Activated CD4-positive, CD25-positive, alpha-beta regulatory T cell treated with anti-CD3 and anti-CD28 coated beads, Interleukin-2, amount 50 U/mL, for 72 hours (primary cell): ENCODE measurements at places on chromosomes 7 and 10.

GRCh38 chr10:45379891-45380540 lies 6.0 kb downstream of the ALOX5 start:
- DNase-seq = no peak

DNA sequence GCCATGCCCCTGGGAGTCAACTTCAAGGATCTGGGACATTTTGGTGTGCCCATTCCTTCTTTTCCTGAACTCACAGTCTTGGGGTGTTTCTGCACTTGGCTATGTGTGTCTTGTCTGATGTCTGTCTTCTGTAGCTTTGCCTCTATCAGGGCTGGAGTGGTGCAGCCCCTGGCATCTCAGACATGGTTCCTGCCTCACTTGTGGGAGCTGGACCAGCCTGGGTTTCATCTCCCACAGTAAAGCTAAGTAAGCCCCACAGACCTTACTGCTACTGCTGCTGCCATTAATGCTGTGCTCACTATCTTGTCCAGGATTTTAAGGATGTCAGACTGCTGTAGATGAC lies 59.0 kb downstream of the ADCYAP1R1 start:
- DNase-seq = no peak

DNA sequence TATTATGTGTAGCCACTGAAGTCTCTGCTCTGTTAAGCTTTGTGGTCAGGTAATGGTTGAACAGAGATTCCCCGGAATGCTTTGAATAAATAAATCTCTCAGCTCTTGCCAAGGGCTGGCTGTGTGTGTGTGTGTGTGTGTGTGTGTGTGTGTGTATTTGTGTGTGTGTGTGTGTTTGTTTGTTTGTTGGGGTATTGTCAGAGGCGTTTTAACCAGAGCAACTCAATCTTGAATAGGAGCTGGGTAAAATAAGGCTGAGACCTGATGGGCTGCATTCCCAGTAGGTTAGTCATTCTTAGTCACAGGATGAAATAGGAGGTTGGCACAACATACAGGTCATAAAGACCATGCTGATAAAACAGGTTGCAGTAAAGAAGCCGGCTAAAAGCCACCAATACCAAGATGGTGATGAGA lies 256.2 kb upstream of the CACNA2D1 start:
- DNase-seq = no peak

DNA sequence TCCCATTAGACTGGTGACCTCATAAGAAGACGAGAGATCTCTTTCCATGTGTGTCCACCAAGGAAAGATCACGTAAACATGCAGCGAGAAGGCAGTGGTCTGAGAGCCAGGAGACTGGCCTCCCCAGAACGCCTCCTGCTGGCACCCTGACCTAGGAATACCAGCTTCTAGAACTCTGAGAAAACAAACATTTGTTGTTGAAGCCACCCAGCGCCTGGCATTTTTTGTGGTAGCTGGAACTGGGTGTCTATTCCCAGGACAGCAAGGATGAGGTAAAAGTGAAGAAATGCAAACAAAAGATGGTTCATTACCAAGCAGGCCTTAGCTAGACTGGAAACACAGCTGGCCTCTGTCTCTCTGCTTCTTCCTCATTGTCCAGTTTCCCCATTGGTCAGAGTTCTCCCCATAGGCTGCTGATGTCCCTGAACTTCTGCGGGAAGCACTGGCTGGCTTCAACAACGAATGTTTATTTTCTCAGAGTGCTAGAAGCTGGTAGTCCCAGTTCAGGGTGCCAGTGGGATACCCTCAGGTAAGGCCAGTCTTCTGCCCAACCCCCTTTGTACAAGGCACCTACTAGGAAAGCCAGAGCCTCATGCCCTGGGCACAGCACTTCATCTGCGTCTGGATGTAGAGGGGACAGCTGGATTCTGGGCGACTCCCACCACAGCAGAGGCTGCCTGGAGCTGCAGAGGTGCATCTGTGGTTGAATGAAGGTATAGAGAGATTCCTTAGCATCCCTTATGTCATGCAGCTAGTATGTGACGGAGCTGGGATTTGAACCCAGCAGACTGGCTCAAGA lies 304.9 kb downstream of the TCERG1L start:
- no peak for DNase-seq

GRCh38 chr10:61477451-61477850 lies 24.3 kb upstream of the TMEM26 start:
- DNase-seq = no peak

DNA sequence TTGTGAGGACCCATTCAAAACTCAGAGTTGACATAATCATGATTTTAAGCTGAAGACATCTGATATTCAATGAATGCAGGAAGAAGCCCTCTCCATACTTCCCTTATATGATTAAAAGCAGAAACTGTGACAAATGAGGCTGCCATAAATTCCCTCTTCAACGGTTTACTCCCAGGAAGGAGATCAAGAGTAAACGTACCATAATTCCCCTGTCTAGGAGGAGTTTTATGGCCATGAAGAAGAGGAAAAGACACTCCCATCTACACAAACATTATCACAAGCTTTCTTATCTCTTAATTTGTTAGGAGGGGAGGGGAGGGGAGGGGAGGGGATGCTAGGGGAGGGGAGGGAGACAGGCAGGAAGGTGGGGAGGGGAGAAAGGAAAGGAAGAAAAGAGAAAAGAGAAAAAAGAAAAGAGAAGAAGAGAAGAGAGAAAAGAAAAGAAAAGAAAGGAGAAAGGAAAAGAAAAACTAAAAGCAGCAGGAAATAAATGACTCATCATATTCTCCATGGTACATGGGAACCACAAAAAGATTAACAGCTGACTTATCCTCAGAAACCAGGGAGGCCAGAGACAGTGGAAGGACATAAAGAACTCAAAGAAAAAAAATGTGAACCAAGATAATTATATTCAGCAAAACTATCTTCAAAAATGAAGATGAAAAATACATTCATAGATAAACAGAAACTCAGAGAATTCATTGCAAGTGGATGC lies 121.6 kb downstream of the ALOX5 start:
- DNase-seq = no peak

GRCh38 chr7:155509359-155509724 lies 37.0 kb downstream of the CNPY1 start:
- DNase-seq = no peak

DNA sequence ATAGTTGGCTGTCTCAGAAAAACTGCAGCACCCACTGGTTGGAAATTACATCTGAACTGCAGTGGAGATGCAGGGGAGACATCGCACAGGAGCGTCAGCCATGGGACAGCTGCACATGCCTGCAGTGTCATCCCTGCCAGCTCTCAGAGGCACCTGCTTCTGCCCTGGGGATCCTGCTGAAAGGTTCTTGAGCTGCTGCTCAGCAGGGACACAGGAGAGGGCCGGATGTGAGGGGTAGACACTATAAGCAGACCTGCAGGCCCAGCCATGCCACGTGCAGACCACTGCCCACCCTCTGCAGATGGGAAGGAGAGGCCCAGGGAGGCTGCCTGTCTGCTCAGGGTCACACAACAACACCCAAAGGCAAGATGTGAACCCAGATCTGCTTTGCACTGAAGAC lies 601.4 kb downstream of the DNAJB6 start:
- no peak for DNase-seq

GRCh38 chr10:115157357-115157756 lies 64.2 kb downstream of the ATRNL1 start:
- DNase-seq = no peak

DNA sequence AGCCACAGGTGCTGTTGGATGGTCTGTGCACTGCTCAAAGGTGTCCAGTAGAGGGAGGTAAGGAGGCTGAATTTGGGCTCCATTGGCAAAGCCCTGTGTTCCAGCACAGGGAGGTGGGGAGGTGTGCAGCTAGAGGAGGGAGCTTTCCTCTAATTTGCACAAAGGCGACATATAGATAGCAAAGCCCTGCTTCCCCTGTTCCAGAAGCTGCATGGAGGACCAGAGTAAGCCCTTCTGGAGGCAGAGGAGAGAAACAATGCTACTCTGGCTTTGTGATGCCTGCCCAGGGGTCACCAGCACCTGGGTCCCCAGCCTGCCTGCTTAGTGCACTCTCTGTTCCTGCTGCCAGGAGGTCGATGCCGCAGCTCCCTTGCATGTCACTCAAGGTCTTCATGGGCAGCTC lies 3.4 kb upstream of the ARHGAP22 start:
- no peak for DNase-seq

GRCh38 chr10:91162495-91163268 lies 57.8 kb upstream of the PCGF5 start:
- peak; percentile 80 for DNase-seq

DNA sequence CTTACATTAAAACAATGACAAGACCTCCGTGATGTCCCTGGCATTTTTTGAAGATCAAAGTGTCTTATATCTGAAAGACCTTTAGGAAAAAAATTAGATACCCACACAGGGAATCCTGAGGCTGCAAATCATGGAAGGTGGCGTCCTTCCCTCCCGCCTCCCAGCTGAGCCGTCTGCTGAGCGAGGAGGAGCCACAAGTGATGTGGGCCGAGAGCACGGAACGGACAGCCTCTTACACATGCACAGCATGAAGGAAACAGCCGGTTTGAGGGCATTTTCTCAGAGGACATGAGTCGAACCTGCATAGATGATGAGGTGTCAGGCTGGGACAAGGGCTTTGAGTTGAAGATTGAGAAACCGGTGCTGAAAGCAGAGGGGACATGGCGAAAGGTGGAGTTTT lies 163.3 kb downstream of the ADARB2 start:
- DNase-seq = no peak

DNA sequence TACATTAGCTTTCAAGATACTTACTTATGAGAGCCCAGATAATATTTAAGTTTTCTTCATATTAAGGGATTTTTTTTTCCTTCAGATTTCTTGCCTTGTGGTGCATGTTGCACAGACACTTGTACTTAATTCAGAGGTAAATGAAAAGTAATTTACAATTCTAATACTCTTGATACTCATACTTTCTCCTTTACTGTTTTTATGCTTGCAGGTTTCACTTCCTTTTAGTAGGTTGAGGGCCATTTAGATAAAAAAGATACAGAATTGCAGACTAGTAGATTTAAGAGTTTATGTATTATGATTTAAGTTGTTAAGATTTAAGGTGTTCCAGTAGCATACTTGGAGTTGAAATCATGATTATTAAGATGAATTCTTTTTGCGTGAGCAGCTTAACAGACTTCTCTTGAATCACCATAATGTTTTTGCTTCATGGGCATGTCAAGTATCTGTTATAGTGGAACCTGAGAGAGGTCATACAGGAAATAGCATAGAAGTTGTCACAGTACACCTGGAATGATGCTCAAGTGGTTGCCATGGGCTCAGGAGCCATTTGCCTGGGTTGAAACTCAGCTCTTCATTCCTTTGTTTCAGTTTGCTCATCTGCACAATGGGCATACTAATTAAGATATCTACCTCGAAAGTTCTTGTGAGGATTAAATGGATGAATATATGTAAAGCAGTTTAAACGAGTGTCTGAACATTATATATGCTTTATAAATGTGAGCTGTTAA lies 174.8 kb upstream of the PRPS1L1 start:
- DNase-seq = no peak
